ENCODE measurements at places on chromosomes 11 and 22.

GRCh38 chr22:19621373-19622060 is 92.8 kb upstream of the SEPTIN5 start:
- no peak for DNase-seq

DNA sequence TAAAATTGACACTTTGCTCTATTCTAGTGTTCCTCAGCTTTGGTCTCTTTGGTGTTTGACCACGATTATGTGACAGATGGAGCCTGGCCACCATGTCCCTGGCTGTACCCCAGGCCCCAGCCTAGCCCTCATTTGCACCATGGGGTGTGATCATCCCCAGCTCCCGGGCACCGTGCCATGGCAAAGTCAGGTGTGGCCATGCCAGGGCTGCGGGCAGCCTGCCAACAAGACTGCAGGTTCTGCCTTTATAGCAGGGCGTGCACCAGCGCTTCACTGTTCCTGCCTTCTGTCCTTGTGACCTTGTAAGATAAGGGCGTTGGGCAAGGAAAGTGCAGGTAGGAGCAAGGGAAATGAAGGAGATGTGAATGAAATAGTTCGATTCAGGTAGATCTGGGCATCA is 22.4 kb upstream of the APOBEC3A start:
- no peak for DNase-seq

DNA sequence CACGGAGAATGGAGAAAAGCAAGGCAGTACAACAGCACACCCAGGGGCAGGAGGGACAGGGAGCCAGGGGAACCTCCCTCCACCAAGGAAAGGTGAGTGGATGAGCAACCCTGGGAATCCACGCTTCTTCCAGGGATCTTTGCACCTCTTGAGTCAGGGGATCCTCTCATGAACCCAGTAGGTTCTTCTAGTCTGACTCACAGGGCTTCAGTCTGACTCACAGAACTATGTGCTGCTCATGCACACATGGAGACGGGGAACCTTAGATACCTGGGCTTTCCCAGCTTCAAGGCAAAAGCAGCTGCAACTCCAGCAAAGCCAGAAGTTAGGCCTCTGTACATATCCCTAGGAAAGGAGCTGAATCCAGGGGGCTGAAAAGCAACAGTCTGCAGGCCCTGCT is 1021.4 kb upstream of the TENM4 start:
- DNase-seq, result no peak

- DNase-seq, result no peak
Measured at GRCh38 chr11:107609400-107610218, 18.7 kb downstream of the ELMOD1 start.

DNA sequence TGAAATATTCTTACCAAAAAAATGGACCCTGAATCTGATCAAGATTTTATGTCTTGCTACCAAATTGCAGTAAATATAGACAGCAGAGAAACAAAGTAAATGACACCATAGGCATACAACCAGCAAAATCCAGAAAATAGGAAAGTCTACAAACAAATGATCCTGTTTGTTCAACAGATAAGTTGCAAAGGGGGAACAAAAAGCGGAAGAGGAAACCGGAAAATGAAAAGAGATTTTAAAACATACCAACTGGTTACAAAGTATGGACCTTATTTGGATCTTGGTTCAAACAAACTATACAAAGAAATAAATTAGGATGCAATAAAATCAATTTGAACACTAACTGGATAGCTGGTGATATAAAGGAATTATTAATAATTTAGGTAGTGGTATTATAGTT is 92.0 kb downstream of the TMPRSS5 start:
- DNase-seq, result no peak

- peak; percentile 18 for DNase-seq
Measured at GRCh38 chr22:37428649-37429586, 1.6 kb upstream of the ELFN2 start.

GRCh38 chr22:28360939-28361338 is 318.7 kb downstream of the TTC28 start:
- DNase-seq, result no peak

DNA sequence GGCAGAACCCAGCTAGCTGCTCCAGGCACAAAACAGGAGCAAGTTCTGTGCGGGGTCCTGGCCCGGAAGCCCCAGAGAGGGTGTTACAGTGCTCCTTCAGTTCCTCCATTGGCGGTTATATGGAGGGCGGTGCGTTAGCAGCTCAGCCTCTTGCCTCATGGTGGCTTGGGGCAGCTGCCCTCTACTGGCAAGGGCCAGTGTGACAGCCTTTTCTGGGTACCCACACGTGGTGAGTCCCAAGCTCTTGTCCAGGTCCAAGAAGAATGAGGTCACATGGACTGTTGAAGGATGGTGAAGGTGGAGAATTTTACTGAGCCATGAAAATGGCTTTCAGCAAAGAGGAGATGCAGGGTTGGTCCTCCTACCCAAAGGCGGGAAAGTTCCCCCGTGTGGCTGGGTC is 100.5 kb downstream of the WT1 start:
- no peak for DNase-seq

GRCh38 chr11:2300936-2301630 is 635 bp downstream of the C11orf21 start:
- DNase-seq, result no peak

GRCh38 chr11:119509282-119509841 is 86.4 kb upstream of the THY1 start:
- DNase-seq, result no peak

- DNase-seq, result peak; percentile 52
Measured at GRCh38 chr11:73838443-73839122, 38.1 kb downstream of the COA4 start.

DNA sequence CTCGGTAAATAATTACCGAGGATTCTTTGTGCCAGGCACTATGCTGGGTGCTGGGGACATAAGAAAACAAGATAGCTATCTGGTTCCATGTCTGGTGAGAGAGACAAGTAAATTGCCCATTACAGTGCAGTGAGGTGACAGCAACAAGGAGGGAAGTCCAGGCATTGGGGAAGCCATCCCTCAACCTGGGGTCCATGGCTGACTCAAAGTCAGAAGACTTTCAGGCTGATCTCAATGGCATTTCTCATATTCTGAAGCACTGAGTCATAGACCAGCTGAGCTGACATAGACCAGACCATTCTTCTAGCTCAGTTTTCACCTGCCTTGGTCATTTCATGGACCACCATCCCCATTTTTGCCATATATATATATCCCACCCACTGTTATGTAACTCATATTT is 158.8 kb downstream of the TTC17 start:
- DNase-seq, result no peak

DNA sequence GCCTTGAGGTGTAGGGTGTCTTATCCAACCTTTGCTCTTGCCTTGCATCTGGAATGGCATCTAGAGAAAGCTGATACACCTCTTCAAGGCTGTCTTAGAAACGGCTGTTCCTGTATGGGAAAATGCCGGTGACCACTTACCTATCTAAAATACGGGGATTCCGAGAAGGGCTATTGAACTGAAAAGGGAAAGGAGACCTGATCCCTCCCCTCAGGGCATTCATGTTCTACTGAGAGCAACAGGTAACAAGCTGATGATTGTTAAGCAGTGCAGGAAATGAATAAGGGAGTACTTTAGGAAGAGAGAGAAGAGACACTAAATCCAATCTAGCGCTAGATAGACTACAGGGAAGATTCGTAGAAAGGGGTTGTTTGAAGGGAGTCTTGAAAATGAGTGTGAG is 1388.1 kb downstream of the FAM181B start:
- DNase-seq, result no peak

- no peak for DNase-seq
Measured at GRCh38 chr11:35549787-35550186, 24.4 kb upstream of the PAMR1 start.

DNA sequence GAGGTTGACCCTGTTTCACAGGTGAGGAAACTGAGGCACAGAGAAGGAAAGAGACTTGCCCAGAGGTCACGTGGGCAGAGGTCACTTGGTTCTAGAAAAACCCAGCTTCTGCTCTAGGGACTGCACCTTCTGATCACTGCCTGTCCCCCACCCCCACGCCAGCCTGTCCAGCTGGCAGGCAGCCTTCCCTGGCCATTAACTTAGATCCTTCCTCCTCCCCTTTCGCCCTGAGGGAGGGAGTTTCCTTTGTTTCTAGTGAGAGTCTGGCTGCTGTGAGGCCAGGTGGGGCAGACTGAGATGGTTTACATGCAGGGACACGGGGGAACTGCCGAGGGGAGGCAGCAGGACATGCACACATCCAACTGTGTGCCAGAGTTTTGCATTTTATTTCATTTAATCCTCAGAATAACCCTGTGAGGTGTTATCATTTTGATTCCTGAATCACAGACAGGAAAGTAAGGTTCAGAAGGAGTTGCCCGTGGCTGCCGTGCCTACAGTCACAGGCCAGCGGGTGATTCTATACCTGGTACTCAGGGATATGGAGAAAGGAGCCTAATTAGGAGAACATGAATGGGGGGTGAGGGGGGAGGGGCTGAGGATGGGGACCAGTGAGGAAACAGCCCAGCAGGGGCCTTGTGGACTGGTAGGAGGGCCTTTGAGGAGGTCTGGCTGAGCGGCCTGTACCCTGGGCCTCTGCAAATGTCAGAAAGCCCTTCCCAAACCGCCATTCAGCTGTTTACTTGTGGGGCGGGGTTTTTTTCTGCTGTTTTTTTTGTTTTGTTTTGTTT is 3.4 kb downstream of the FAM83F start:
- DNase-seq, result peak; percentile 36

- DNase-seq, result no peak
Measured at GRCh38 chr11:120098503-120099020, 39.4 kb downstream of the TRIM29 start.

GRCh38 chr22:30243661-30244060 is 2.9 kb downstream of the LIF start:
- no peak for DNase-seq

GRCh38 chr11:86072211-86072610 is 3.3 kb upstream of the PICALM start:
- no peak for DNase-seq

DNA sequence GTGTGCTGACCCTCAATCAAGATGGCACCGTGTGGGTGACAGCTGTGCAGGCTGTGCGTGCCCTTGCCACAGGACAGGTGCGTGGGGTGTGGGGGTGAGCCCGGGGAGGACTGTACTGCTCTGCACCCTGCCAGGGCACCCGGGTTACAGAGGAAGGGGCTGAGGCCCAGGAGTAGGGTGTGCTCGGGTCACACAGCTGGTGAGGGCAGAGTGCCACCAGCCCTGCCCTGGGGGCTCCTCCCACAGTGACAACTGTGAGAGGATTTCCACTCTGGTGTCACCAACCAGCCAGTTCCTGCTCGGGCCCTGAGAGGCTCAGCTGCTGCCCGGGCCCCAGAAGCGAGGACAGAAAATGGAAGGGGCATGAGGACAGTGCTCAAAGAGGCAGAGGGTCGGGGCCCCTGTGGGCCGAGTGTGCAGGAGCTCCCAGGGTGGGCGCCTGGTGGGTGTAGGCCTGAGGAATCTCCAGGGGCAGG is 20.5 kb downstream of the TRMU start:
- DNase-seq, result no peak

DNA sequence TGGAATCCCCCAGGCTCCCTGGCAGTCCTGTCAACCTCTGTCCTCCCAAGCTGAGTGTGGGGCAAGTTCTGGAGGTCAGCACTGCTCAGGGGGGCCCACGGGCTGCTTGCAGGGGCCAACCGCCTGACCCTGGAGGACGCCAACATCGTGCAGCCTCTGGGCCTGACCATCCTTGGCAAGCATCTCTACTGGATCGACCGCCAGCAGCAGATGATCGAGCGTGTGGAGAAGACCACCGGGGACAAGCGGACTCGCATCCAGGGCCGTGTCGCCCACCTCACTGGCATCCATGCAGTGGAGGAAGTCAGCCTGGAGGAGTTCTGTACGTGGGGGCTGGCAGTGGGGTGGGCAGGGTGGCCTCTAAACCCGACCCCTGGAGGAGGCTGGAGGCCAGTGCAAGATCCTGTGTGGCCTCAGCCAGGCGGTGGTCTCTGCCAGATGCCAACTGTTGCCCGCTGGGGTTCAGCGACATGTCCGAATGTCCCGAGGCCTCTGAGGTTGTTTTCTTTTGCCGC is 34.6 kb upstream of the PPP6R3 start:
- DNase-seq, result no peak

DNA sequence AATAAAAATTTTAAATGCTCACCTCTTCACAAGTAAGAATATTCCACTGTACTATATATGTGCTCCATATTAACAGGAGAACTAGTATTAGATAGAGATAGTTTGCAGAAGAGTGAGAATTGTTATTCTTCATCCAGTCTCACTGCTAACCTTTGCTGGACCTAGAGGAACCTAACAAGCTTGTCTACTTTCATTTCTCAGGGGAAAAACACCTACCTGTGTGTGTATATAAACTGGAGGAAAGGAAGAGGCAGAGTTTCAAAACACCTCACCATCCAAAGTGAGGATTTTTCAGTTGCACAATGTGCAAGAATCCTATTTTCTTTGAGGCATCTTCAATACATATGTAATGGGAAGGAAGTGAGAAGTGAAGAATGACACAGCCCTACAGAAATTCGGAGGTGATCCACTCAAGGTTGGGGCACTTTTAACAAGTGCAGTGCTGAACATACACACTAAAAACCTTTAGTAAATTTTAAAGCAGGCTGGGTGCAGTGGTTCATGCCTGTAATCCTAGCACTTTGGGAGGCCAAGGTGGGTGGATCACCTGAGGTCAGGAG is 52.4 kb downstream of the SYTL2 start:
- DNase-seq, result no peak

DNA sequence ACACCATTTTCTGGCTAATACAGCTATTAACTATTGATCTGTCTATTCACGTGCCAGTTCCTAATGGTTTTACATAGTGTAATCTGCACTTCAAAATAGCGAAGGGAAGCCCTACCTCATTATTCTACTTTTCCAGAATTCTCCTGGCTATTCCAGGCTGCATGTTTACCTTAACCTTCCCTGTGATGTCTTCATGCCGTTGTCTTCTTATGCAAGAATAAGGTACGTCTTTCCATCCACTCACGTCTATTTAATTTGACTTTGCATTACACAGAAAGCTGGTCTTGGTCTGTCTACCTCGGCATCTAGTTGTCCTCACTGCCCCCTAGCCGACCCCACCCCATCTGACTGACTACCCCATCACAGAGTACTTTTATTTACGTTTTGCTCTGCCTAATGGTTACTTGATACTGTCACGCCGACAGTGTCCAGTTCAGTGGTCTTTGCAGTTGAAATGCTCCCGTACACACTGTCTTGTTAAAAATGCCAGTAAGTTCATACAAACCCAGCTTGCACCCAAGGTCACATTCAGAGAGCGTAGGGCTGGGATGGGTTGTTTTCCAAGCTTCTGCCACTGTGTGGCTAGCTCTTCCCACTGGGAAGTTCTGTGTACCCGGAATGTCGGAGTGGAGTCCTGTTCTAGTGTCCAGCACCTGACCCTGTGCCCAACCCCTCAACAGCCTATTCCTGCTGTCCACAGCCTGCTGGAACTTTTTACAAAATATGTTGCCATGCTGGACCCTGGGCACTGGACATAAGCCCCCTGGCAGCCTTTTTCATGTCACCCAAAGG is 15.0 kb downstream of the NEAT1 start:
- DNase-seq, result no peak
